ENCODE measurements at places on chromosomes 16 and 17.

DNA sequence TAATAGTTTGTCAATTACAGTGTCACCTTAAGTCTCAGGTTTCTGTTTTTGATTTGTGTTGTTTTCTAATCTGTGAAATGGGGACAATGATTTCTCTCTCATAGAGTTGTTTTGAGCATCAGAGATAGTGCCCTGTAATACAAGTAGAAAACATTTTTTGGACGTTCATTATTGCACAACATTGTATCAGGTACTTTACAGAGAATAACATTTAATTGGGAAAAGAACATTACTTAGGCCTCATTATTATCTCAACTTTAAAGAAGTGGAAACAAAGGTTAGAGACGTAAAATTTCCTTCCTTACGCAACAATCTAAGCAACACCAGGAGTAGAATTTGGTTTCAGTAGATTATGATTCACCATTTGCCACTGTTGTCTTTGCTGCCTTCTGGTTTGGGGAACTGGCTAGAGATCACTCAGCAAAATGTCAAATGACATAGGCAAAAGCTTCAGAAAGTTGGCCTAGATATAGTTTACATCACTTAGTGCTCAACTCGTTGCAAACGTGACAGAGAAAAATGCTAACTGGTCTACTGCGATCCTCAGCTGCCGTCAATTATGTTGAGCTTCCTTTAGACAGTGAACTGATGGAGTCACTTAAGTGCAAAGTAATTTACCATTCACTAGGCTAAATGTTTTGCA lies 1026.8 kb downstream of the CDH11 start:
- DNase-seq, result no peak

GRCh38 chr16:29141586-29142324 lies 156.9 kb downstream of the LAT start:
- no peak for DNase-seq

DNA sequence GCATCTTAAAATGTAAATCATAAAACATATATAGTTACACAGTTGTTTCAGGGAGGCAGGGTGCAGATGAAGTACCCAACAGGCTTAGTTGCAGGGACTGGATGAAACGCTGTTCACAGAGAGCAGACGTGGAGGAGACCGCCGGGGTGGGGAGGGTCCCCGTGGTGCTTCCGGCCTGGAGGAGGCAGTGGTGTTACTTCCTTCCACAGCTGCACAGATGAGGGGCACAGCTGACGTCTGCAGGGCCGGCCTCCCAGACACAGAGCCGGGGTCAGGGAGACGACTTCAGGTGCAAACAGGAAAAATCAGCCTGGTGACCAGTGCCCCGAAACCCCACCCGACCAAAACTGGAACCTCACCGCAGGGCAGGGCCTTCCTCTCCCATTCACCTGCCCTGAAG lies 17.1 kb downstream of the SPIRE2 start:
- no peak for DNase-seq

GRCh38 chr17:12395733-12396354 lies 269.8 kb upstream of the MYOCD start:
- DNase-seq, result no peak

GRCh38 chr16:11734025-11734652 lies 8.5 kb downstream of the TXNDC11 start:
- DNase-seq, result no peak

DNA sequence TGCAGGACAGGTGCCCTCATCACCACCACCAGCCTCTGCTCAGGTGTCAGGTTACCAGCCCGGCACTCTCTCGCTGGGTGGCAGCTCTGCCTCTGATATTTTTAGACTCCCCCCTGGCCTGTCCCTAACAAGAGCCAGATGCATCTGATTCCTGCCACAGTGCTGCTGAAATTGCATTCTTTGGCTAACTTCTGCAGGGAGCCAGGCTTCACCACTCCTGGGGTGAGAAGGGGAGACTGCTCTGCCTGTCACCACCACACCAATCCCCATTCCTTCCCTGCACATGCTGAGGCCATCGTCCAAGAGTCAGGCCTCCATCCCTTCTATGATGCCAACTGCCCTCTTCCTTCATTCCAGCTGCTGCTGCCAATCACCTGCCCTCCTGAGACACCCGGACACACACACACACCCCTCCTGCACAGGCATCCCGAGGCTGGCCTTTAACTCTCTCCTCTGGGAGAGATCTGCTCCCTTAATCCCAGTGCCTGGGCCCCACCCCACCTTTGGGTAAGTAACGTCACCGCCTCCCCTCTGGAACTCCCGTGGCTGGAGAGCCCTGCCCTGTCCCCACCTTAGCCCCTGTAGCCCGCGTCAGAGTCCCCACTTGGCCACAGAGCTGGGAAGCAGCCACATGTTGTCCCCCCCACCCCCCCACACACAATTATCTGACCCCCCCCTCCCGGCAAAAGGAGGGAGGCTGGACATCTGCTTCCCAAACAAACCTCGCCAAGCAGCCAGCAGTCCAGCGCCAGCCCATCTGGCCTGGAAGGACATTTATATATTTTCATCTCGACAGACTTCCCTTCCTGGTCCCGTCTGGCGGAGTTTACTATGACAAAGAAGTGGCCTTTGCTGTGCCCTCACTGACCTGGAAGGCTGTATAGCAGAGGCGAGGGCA lies 2.8 kb downstream of the EMP2 start:
- DNase-seq, result no peak

Data from fibroblast of skin of left biceps (primary cell).